ENCODE measurements at places on chromosomes 3 and 15.

GRCh38 chr3:87855616-87856015 is 203.2 kb downstream of the CGGBP1 start:
- DNase-seq: no peak

GRCh38 chr3:183984127-183984740 is 33.5 kb downstream of the ABCC5 start:
- no peak for DNase-seq

DNA sequence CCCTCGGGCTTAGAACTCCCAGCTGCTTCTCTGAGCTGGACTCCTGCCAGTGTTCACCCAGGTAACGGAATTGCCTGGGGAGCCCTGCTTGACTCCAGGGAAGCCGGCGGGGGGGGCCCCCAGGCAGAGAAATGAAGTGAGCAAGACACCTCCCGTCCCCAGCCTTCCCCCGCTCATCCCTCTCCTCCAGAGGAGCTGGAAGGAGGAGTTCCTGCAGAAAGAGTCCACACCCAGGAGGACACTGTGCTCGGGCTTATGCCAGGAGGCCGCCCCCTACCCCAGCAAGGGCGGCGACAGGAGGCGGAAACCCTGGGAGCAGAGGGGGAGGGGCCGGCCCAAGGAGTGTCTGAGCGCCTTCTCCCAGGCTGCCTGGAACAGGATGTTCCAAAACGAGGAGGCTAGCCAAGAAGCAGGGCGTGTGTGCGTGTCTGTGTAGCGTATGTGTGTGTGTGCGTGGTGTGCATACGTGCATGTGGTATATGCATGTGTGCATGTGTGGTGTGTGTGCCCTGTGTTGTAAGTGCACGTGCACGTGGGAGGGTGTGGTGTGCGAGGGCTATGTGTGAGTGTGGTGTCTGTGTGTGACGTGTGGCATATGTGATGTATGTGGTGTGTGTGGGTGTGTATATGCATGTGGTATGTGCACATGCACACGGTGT is 511.3 kb downstream of the SHQ1 start:
- no peak for DNase-seq

DNA sequence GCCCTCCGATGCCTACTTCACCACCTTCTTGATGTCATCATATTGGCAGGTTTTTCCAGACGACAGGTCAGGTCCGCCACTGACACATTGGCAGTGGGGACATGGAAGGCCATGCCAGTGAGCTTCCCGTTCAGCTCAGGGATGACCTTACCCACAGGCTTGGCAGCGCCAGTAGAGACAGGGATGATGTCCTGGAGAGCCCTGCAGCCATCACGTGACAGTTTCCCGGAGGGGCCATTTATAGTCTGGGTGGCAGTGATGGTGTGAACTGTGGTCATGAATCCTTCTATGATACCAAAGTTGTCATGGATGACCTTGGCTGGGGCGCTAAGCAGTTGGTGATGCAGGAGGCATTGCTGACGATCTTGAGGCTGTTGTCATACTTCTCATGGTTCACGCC is 68.5 kb downstream of the ZNF609 start:
- no peak for DNase-seq

DNA sequence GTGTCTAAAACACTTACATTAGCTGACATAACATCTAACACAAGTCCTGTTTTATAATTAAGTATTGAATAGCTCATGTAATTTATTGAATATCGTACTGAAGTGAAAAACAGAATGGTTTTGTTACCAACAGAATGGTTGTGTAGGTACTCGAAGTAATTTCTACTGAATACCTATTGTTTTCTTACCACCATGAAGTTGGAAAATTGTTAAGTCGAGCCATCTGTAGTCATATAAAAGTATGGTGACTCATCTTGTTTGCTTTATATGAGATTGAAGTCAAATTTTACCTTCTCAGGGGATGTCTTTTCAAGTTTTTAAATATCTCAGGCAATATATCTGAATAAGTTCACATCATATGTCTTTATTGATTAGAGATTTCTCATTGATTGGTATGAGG is 37.6 kb downstream of the PIAS1 start:
- DNase-seq: no peak

DNA sequence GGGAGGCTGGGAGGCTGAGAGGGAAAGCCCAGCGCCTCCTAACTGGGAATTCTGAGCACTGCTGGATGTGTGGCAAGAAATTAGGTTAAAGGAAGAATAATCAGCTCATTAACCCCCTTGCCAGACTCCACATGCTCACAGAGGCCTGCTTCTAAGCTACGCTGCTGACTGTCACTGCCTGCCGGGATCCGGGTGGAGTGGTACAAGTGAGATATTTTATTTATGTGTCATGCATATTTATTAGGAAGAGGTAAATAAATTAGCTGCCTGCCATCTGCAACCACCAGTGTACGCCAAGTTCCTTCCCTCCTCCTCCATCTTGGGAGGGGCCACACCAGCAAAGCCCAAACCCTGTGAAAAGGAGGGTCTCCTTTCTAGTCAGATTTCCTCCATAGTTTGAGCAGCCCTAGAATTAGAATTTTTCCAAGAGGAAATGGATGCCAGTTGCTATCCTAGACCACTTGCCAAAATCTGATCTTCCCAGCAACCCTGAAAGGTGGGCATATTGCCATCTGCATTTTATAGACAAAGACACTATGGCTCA is 43.5 kb upstream of the GRIP2 start:
- no peak for DNase-seq

DNA sequence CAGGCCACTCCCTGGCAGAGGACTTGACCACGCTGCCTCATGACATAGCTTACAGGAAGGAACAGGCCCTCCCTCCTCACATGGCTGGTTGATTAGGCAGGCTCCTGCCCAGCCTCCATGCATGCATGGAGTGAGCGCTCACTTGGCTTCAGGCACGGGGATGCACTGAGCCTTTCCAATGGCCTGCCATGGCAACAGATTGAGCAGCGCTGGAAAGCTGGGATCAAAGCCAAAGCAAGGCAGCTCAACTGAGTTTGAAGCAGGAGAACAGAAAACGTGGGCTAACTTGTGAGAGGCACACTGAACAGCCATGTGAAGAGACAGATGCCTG is 5.9 kb upstream of the GRAMD2A start:
- DNase-seq: no peak

DNA sequence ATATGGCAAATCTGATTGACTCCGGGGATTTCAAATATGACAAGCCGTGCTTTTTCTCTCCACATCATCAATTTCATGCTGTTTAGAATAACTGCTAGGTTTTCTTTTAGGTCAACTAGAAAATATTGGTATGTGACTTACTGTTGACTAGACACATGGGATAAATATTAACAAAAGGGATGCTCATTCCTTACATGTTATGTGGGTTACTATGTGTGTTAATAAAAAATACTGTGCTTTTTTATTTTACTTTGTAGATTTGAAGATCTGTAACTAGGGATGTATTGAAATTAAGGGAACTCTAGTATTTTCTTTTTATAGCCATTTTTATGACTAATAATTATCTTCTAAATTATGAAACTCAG is 264.6 kb upstream of the COL8A1 start:
- DNase-seq: no peak

DNA sequence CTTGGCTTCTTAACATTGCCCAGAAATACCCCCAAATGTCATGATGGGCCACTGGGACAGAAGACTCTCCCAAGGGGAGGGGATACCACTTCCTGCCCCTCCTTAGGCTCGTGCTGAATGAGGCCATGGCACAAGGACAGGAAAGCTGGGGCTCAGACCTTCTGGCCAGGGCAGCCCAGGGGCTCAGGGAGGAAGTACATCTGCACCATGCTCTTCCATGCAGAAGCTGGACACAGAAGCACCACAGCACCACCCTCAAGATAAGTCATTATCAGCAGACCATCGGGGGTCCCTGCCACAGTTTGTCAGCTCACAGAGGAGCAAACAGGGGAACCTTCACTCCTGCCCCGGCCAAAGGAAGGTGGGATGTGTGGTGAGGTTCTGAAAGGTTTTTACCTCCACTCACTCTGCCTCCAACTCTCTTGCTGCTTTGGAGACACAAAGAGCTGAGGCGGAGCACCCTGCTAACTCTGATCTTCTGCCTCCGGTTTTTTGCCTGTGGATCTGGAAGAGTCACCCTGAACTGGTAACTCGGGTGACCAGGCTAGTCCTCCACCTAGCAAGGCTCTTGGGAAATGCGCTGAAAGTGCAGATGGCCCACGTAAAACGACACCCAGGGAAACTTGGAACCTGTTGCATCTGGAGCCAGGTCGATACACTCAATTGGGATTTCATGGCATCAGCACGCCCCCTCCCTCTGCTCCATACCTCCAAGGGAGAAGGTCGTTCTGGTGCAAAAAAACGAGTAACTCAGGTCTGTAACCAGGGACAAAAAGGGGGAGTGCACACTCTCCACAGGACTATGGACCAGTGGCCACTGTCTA is 8.3 kb downstream of the BMF start:
- no peak for DNase-seq

DNA sequence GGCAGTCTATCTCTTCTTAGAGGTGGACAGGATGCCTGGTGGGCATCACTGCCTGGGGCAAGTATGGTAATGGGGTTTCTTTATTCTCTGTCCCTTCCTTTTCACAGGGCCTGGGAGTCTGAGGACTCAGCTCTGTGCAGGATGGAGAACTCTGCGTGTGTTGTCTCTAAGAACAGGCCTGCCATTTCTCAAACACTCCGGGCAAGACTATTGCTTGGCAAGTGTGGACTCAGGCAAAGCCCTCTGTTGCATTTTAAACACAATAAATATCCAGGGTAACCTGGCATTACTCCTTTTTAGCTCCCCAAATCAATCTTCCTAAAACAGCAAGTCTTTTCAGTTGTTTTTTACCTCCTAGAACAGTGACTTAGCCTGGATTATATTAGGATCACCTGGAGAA is 185.1 kb upstream of the ROPN1 start:
- DNase-seq: no peak

- DNase-seq: no peak
Observed at GRCh38 chr3:71210257-71211007, 373.1 kb downstream of the FOXP1 start.
